ENCODE measurements at places on chromosomes 4 and X.

GRCh38 chrX:51456246-51456645 lies 40.1 kb downstream of the NUDT11 start:
- peak; percentile 8 for DNase-seq

- no peak for DNase-seq
Measured at GRCh38 chrX:149491812-149492211, 13.3 kb downstream of the IDS start.

DNA sequence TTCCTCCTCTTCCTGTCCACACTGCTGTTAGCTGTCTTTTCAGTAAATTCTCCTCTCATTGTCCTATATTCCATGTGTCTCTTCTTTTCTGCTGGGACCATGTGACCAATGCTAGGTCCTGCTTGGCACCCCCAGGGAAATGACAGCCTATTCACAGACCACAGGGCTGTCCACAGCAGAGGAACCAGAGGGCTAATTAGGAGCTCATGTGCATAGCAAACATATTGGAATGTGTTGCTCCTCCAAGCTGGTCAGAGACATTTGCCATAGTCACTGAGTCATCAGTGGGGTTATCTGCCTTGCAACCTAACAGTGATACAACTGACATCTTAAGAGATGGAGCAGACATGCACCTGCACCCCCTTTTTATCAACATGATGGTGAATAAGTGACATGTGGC lies 67.9 kb upstream of the PUDP start:
- DNase-seq = no peak

- DNase-seq = no peak
Measured at GRCh38 chr4:55407119-55407518, 11.4 kb downstream of the TMEM165 start.

DNA sequence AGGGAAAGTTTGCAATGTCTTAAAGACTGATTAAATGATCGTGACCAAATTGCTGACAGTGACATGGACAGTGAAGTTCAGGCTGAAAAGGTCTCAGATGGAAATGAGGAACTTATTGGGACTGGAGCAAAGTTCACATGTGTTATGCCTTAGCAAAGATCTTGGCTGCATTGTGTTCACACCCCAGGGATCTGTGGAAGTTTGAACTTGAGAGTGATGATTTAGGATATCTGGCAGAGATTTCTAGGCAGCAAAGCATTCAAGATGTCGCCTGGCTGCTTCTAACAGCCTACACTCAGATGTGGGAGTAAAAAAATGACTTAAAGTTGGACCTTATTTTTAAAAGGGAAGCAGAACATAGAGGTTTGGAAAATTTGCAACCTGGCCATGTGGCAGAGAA lies 21.4 kb downstream of the SCARB2 start:
- no peak for DNase-seq

DNA sequence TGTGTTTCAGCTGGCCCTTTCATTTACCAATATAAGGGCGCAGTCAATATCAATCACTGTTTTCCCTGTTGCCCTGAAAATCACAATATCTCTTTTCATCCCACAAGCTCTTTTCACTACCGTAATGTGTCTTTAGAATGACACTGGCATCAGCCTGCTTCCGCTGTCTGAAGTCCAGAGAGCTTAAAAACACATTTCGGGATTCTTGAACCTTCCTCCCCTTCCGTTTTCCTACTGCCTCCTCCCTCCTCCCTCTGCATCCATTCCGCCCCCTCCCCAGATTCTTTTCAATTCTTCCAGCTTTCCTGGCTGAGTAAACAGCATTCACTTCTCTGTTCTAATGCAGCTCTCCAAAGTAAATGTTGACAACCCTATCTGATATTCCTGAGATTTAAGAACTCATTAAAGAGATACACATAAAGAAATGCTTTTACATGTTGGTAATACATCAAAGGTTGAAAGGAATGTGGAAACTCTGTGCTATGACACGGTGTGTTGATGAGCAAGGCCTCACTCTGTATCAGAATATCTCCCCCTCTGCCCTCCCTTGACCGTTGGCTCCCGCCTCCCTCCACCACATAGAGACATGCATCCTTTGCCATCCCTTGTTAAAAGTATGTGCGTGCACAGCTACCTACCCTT lies 83.5 kb upstream of the SPRY1 start:
- DNase-seq = no peak

DNA sequence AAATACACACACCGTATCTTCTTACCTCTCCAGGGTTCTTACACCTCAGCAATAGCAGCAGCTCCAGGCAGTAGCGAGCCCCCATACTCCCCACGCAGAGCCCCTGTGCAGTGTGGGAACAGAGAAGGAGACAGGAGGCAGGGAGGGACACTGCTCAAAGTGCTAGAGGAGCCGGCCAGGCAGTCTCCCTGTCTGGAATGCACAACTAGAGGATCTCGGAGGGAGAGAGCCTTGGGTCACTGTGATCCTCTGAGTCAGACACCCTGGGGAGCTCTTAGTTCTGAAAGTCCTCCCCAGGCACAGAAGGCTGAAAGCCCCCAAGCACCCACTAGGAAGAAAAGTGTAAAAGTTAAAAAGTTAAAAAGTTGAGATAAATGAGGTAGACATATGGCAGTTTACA lies 16.0 kb downstream of the AMELX start:
- no peak for DNase-seq

GRCh38 chr4:139908636-139909437 lies 243.2 kb downstream of the MGST2 start:
- no peak for DNase-seq

DNA sequence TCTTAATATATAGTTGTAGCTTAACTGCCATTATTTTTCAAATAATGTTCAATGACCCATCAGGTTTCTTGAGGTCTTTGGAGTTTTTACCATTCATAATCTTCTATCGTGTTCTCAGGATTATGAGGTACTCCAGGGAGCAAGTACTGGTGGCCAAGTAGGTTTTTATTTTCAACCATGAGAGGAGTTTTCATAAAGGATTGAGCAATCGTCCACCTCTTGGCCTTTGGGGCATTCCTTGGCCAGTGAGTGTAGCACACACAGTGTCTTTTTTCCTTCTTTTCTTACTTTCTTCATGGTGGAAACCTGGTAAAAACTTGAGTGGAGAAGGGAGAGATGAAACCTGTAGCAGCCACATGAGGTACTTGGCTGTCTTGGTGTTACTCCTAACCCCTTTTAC lies 567.0 kb upstream of the NR3C2 start:
- no peak for DNase-seq

DNA sequence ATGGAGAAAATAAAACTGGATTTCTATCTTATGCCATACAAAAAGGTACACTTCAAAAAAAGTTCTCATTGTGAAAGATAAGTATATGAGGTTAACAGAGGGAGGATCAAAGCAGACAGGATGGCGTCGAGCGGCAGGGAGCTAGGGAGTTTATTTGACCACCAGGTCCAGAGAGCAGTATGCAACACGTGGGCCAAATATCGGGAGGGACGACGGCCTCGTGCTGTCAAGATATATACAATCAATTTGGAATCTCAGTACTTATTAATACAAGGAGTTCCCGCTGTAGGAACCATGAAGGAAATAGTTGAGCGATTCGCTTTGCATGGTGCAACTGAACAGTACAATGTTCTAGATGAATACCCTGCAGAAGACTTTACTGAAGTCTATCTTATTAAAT lies 1069.4 kb upstream of the INTU start:
- no peak for DNase-seq

GRCh38 chr4:55215087-55215486 lies 89.7 kb upstream of the KDR start:
- no peak for DNase-seq

GRCh38 chrX:24081661-24082154 lies 27.0 kb downstream of the EIF2S3 start:
- DNase-seq = peak; percentile 51

DNA sequence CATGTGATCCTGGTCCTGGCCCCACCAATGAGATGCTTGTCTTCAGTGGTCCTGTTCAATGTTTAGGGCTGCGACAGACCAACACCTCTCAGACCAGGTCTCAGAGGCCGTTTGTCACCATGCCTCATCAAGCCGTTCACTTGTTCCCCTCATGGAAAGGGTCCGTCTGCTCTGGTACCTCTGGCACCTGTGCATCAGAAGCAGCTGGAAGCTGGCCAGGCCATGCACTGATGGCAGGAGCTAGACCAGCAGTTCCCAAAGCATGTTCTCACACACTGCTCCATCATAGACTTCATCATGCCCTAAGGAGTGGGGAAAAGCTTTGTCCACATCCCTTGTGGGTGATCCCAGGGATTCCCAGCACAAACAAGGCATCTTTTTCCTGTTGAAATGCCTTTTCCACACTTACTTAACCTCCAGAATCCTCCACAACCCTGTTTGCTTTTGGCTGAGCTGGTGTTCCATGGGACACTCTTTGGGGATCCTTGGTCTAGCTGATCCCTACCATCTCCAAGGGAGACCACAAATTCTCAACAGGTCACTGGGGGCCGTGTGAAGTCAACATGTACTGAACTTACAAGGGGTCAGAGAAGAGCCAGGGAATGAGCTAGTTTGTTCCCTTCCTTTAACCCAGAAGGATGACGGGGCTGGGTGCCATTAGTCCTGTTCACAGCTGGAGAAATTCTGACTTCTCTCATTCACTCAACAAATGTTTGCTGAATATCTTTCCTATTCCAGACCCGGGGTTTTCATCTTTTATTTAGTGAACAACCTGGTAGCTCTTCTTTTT lies 21.8 kb downstream of the SH3TC1 start:
- no peak for DNase-seq

DNA sequence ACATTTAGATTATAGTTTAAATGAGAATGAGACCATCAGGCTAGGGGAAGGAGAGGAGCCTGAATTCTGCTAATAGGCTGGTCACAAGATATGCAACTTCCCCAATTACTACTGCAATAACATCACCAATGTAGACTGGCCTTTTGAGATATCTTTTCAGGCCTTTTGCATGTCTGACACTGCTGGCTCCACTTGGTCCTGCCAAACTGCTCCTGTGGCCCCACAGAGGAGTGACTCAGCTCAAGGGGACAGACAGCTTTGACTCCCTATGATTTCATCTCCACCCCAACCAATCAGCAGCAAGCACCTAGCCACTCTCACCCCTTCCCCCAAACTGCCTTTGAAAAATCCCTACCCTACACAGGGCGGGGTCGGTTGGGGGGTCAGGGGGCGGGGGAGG lies 22.8 kb downstream of the GPRIN3 start:
- DNase-seq = no peak

- DNase-seq = no peak
Measured at GRCh38 chr4:8108991-8109390, 49.6 kb downstream of the ABLIM2 start.

GRCh38 chr4:60944060-60944459 lies 256.1 kb upstream of the ADGRL3 start:
- DNase-seq = peak; percentile 88

- peak; percentile 14 for DNase-seq
Measured at GRCh38 chr4:37157476-37158167, 86.9 kb upstream of the NWD2 start.

DNA sequence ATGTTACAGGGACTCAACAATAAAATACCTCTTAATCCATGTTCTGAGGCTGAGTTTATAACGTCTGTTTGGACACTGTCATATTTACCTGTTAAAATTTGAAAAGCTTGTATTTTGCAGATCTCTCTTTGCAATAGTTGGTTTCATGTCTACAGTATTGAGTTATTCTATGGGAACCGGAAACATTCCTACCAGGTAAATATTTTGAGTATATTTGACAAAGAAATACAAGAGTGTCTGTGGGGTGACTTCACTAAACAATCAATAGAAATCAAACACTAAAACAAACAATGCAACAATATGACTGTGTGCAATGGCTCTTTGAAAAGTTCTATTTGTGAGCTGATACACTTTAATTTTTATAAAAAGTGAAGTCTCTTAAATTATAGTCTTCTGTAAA lies 47.7 kb upstream of the CXCL8 start:
- DNase-seq = no peak

DNA sequence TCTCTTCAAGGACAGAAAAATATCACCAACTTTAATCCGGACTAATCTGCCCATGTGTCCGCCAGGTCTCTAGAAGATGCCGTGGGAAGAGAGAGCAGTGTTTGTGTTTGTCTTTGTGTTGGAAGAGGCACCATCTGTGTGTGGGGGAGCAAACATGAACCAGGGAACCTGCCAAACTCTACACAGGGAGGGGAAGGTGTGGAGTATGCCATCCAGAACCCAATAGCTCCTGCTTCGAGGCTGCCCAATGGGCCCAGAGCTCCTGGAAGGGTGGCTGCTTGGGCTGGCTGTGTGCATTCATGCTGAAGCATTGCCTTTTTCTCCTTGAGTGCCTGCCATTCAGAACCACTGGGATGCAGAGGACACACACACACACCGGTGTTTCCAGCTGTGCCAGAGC lies 536.2 kb downstream of the MID1IP1 start:
- DNase-seq = no peak

DNA sequence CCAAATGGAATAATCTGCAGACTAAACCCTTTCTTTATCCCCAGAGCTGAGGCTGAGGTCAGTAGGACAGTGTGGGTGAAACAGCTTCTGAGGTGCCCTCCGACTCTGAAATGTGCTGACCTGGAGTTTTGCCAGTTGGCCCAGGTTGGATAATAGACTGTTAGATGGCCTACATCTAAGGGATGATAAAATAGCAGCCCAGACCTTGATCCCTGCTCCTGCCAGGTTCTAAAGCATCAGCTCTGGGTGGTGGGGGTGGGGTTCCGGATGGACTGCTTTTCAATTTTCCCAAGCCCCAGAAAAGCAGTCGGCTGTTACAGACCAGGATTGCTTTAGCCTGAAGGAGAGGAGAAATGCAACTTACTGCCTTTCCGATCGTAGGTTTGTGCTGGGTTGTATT lies 110.4 kb downstream of the NHS start:
- DNase-seq = no peak

DNA sequence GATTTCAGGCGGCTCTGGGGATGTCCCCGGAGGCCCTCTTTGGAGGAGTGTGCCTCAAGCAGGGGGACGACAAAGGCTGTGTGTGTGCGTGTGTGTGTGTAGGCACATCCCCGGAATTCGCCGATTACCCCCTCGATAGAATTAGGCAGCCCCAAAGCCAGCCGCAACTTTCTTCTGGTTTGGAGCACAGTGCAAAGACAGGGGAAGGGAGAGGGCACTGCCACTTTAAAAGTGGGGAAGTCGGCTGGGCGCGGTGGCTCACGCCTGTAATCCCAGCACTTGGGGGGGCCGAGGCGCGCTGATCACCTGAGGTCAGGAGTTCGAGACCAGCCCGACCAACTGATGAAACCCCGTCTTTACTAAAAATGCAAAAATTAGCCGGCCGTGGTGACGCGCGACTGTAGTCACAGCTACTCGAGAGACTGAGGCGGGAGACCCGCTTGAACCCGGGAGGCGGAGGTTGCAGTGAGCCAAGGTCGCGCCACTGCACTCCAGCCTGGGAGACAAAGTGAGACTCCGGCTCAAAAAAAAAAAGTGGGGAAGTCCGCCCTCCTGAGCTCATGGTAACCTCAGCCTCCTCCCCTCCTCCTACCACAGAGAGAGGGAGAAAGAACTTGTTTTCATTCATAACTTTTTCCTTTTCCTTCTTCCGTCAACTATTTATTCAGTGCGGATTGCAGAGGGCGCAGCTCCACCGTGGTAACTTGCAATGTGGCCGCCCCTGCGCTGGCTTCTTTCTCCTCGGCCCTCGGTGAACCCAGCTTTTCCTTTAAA lies 2.4 kb downstream of the SPRY1 start:
- no peak for DNase-seq

DNA sequence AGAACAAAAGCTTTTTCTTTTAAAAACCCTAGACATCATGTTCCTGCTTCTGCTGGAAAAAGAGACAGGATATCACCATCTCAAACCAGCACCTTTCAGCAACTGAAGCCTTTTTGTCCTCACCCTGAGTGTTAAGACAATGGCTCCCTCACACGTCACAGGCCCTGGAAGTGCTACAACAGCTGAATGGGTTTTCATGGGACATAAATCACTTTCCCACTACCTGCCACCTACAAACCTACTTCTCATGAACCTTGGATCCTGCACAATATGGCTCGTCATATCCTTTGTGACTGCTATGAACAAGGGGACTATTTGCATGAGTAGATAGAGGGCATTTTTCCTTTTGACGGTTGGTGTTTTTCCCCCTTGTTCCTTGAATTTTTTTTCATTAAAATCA lies 93.6 kb downstream of the TSPAN5 start:
- DNase-seq = no peak
